ENCODE measurements at places on chromosomes 4 and X.

DNA sequence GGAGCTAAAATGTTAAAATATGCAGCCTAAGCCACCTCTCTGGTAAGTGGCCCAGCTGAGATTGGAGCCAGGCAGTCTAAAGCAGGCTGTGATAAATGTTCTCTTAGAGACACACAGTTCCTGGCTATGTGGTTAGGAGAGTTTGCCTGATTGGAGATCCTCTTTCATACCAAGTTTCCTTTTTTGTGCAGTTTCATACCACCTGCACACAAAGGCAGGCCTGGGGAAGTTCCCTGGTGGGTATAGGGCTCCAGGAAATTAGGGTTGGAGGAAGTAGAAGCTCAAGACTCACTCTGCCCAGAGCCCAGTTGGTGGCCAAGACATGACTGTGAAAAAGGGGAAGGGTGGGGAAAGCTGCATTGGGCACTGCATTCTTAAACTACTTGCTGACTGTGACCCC, 16.9 kb downstream of the CYBB start:
- DNase-seq: no peak

DNA sequence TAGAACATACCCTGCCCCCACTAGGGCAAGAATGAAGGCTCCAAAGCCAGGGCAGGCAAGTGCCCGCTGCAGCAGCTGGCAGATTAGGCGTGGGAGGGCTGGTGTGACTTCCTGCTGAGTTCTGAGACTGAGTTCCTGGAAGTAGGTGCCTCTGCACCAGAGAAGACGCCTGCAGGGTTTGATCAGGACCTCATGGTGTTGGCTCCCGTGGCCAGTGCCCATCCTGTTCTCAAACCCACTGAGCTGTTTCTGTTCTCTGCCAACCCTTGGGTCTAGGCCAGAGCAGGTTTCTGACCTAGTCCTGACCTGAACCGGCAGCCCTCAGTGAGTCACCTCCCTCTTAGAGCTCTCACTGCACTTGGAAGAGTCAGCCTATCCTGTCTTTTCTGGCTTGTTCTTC, 220.7 kb downstream of the HS6ST2 start:
- no peak for DNase-seq

- peak; percentile 56 for DNase-seq
Measured at GRCh38 chr4:139560406-139561104, 4.5 kb upstream of the SETD7 start.

DNA sequence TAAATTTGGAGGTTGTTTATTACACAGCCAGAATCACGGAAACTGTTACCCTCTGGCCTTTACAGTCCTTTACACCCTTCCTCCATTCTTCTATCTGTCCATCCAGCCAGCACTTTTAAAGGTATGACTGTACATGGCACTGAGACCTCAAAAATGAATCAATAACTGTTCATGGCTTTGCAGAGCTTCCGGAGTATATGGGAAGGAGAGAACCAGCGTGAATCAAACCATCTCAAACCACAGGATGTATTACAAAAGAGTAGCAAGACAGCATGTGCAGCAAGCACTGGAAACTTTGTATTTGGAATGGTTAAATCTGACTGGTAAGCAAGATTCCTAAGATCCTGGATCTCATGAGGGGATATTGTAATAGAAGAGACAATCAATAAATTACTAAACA, 228.5 kb upstream of the CASK start:
- no peak for DNase-seq

DNA sequence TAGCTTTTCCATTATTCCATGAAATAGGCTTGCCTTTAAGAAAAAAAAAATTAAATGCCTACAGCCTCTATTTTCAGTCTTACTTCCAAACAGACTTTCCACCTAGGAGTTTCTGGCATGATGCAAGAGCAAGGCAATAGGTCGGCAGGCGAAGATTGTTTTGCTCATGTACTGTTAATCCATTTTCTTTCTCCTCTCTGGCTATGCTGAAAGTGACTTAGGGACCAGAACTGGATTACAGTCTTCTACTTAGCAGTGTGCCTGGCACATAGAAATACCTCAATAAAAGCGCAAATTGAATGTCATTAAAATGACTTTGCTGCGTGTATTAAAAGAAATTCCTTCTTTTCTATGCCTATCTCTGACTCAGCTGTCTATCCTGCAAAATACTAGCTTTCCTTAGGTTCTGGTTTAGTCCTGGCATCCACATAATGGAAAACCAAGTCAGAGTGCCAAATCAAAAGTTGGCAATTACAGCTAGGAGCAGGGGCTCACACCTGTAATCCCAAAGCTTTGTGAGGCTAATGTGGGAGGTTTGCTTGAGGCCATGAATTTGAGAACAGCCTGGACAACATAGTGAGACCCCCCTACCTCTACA, 51.9 kb downstream of the CC2D2A start:
- DNase-seq: no peak

- DNase-seq: no peak
Measured at GRCh38 chr4:166123546-166123945, 250.5 kb downstream of the TLL1 start.

- DNase-seq: no peak
Measured at GRCh38 chrX:703466-703865, 72.9 kb downstream of the SHOX start.

DNA sequence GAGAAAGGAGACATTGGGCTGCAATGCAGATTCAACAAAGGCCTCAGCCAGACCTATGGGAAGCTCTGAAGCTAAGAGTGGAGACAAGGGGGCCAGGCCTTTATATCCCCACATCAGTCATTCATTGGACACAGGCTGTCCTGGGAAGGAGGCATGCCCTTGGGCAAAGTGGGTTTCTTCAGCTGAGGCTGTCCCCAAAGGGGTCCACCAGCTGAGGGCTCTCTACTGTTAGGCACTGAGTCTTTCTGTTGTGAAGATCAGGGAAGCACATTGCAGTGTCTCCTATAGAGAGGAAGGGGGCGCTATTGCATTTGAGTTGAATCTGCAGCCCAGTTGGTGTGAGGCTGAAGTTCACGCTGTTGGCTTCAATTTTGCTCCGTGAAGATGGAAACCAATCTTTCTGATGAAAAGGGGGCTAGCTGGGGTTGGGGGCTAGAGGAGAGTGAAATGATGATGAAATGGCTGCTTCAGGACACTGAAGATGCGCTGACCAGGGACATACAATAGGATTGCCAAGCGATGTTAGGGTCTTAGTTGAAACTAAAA, 48.0 kb downstream of the SLC25A5 start:
- peak; percentile 63 for DNase-seq

DNA sequence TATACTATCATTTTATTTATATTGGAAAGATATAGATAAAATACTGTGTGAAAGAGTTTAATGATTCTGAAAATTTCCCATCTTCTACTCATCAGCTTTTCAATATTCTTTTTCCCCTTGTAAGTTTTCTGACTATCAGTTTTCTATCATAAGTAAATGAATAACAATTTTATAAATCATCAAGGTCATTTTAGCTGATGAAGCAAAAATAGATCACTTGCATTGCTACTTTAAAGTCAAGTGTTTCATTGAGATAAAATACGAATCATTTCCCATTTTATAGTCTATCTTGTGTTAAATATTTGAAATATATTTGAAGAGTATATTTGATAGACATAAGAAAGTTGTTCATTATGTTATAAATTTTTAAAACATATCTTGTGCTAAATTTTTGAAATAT, 811.0 kb upstream of the GALNTL6 start:
- no peak for DNase-seq

DNA sequence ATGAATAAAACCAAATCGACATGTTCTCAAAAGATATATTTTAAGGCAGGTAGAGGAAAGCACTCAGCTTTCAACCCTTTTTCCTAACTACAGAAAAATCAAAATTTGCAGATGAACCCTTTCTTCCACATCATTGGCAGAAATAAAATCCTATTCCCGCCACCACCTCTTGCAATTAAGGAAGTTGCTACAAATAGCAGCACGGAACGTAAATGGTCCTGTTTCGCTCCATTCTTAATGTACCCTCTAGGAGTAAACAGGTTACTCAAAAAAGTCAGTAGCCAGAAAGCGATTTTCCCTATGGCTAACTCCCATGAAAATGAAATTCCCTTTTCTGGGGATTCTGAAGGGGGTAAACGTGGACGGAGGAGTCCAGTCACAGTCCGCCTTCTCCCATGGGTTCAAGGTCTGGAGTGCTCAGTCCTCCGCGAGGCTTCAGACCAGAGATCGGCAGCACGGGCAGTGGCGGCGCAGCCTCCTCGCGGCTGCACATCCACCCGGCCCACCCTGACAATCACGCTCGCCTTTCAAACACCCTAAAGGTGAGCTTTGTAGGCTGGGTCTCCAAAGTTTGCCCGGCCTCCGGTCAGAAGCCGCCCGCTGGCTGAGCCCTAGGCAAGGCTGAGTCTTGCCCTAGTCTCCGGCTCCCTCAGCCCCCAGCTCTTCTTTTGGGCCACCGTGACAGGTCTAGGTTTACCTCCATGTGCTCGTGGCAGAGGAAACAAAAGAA, 1.8 kb downstream of the ATP11C start:
- peak; percentile 39 for DNase-seq

- peak; percentile 18 for DNase-seq
Measured at GRCh38 chr4:99945718-99946355, 581 bp downstream of the DNAJB14 start.

GRCh38 chr4:73257234-73257633, 1.4 kb downstream of the ANKRD17 start:
- peak; percentile 76 for DNase-seq

DNA sequence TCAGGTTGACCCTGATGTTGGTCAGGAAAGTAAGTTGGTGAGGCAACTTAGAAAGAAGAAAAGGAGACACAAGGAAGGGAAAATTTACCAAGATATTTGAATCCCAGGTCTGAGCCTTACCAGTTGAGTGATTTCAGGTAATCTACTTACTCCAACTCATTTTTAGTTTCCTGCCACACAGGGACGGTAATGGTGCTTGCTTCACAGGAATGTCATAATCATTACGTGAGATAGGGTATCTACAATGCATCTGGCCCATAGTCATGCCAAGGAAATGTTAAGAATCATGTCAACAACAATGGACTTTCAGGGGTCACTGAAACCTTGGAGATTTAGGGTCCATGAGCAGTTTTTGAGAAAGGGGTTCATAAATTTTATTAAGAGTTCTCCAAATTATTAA, 195.4 kb upstream of the HHIP start:
- no peak for DNase-seq

DNA sequence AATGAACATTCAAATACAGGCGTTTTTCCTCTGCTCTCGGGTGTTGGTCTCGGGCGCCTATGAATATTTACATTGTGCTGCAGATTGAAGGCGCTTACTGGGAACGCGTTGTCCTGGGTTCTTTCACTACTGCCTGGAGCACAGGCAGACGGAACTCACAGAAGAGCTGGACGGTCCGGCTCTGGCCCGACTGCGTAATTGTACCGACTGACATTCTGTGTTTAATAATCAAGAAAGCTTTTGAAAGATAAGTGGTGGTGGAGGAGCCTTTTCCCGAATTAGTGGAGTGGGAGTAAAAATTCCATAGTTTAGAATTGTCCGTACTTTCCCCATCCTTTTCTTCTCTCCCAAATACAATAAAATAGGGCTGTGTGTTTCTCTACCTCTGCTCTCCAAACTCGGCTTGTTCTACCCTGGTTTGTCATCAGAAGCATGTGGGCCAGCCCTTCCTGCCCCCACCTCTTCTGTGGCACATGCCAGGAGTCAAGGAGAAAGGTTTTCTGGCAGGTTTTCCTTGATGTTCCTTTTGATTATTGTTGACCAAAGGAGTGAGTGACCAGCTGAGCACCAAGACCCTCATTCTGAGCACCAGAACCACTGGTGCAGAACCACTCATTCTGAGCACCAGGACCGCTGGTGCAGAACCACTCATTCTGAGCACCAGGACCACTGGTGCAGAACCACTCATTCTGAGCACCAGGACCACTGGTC, 2.3 kb downstream of the FHDC1 start:
- no peak for DNase-seq

- DNase-seq: peak; percentile 65
Measured at GRCh38 chr4:153154007-153154975, 50.0 kb upstream of the TRIM2 start.

DNA sequence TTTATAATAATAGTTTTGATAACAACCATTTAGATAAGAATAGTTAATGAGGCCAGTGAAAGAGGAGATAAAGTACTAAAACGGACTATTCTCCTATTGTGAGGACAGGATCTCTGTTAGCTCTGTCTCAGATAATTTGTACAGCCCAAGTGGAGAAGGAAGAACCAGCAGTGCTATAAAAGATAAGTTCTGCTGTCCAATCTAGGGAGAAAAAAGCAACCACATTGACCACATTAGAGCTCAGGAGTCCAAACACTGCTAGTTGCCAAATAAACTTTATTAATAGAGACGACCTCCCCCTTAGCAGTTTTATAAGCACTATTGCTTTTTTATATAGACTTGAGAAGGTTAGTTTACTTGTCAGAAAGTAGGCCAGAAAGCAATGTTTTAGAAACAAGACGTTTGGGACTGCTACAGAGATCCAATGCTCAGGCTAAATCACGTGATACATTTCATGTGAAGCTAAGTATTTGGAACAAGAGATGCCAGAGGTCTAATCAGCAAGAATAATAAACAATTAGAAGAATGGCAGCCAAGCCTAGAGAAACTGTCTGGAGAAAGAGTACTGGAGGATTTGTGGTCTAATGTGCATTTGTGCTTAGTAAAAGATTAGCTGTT, 15.9 kb downstream of the IL15 start:
- DNase-seq: no peak

DNA sequence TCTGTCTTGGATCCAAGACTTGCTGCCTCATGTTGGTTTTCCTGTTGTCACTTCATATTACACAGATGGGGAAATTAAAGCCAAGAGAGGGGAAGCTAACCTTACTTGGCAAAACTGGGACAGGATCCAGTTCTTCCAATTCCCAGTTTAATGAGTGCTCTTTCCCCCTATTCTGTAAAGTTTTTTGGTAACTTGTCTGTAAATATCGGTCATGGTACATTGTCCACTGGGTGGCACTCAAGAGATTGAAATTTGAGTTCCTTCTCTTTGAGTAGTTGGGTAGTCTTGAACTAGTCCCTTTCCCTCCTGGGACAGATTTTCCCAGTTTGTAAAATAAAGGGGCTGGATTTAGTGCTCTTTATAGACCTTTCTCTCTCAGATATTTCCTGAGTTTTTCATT, 12.4 kb upstream of the EOLA2 start:
- DNase-seq: peak; percentile 7

DNA sequence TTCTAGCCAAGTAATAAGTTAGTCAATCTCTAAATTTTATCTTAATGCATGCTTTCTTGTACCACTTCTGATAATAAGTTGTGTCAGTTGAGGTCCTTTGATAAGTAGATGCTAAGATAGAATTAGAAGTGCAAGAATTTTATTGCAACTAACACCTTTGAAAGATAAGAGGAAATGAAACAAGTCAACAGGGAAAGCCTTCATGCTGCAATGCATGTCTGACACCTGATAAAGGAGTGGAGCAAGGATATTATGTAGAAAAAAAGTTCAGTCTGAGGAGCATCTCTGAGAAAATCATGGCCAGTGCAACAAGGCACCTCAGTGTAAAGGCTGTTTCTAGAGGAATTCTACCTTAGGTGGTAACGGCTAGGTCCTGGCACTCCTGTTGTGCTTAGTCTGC, 210.7 kb upstream of the PPP1R2C start:
- DNase-seq: no peak

GRCh38 chrX:97266406-97267121, 382.9 kb downstream of the RPA4 start:
- DNase-seq: peak; percentile 92

DNA sequence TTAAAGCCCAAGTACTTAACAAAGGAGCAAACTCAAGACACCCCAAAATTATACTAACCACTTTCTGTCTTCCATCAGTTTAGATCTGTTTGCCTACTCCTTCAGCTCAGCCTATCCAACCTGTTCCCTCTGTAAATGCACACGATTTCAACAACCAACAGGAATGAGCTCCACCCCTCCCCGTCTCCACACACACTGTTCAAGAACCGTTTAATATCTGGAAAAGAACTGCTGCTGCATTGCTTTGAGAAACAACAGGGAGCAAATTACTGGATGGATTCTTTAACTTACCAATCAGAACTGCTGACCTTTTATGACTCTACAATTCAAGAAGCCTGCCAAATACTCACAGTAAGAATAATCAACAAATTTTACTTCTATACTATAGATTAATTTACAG, 87.0 kb downstream of the FBXW7 start:
- DNase-seq: no peak
